ENCODE measurements at places on chromosomes 11 and 22.

DNA sequence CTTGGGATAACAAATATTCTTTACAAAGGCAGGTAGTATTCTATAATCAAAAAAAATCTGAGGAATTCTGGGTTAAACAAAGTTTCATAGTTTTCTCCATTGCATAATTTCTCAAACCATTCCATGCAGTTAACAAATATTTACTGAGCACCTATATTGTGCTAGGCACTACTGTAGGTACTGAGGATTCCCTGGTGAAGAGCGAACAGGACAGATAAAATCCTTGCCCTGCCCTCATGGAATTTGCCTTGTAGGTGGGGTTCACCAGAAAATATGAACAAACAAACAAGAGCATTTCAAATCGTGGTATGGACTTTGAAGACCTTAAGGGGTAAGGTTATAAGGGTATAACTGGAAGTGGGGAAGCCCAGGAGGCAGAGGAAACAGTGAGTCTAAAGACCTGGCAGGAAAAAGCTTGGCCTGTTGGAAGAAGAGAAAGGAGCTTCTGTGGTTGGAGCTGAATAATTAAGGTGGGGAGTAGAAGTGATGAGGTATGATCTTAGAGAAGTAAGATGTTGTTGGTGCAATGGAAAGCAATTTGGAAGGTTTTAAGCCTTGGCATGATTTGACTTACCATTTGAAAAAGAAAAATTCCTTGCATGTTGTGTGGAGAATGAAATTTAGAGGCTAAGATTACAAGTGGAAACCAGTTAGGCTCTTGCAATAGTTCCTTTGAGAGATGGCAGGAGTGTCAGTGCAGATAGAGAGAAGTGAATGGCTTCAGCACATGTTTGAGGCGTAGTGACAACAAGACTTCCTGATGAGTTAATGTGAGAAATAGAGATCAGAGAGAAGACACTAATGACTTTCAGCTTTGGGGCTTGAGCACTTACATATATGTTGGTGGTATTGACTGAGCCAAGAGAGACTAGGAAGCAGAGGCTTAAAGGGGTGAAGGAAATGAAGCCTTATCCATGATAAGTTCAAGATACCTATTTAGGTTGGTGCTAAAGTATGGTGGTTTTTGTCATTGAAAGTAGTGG lies 55.7 kb upstream of the PICALM start:
- no peak for DNase-seq

- DNase-seq, result no peak
Observed at GRCh38 chr11:61601512-61601911, 20.6 kb upstream of the SYT7 start.

DNA sequence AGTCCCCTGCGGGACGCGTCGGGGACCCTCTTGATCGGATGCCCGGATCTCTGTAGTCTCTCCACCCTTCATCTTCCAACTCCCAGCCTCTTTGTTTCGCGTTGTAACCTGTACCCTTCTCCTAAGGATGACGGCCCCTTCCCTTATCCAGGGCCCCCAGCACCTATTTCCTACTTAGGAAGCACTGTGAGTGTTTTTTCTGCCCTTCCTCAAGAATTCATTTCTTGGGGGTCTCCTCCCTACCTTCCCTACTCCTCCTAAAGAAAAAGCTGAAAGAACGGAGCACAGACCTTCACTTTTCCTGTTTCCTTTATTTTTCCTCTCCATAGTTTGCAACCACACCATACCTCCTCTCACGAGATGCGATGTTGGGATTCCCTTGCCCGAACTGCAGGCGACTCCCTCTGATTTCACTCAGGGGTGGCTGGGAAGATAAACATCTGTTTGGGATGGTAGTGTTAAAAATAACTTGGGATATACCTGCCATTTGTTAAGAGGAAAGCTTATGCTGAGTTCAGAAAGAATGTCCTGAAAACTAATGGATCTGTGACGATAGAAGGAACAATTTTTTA lies 593 bp downstream of the FAM118B start:
- DNase-seq, result no peak

DNA sequence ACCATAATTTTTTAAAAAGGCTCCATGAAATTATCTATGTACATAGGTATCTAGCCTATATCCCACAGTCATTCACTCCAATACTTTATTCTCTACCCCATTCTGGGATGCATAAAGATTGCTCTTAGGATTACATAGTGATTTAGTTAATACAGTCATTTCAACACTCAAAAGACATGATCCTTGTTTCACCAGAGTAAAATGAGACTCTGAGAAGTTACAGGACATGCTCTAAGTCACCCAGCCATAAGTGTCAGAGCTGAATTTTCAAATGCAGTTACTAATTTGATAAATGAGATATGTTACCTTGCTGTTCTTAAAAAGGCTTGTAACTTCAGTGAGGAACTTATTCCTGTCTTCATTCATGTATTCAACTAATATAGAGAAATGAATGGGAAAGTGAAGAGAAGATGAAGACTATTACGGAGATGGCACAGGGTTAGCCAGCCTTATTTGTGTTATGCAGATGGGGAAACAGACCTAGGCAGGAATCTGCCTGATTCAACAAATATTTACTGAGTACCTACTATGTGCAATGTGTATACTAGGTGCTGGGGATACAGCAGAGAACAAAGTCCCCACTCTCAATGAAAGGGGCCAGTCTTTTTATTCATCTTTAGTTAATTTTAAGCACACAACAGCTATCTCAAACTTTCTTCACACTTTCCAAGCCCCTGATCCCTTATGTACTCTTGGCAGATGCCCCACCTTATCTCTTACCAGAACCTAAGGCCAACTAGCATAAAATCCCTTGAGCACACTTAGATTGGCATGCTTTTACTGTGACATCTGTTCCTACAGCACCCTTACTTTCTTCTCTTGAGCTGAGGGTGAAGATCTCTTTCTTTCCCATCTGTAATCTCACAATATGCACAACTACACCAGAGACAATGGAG lies 21.6 kb downstream of the MAPK1 start:
- no peak for DNase-seq

GRCh38 chr11:103699216-103699615 lies 337.2 kb upstream of the DDI1 start:
- DNase-seq, result no peak

DNA sequence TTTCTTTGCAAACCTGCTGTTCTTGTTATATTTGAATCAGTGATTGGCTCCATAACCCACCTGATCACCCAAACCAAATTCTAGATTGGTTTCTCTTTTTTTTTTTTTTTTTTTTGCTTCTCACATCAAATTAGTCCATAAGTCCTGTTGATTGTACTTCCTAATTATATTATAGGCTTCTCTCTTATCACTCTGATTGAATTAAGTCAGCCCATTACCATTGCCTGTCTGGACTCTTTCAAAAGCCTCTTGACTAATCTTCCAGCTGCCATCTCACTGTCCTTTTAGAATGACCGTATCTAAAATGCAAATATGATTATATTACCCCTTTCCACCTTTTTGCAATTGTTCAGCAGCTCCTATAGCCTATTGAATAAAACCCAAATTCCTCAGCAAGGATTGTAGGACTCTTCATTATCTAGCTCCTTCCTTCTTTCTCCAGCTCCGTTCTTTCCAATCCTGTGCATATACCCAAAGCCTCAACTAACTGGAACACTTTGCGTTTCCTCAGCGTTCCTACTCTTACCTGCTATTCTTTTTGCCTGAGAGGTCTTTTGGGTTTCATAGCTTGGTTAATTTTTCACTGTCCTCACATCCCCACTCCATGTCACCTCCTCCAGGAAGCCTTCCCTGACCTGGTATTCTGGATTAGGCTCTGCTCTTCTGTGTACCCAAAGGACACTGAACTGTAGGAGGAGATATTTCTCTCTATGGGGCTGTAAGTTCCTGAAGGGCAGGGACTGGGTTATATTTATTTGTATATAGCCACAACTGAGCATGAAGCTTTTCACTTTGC lies 423.3 kb downstream of the TMEM135 start:
- DNase-seq, result no peak

DNA sequence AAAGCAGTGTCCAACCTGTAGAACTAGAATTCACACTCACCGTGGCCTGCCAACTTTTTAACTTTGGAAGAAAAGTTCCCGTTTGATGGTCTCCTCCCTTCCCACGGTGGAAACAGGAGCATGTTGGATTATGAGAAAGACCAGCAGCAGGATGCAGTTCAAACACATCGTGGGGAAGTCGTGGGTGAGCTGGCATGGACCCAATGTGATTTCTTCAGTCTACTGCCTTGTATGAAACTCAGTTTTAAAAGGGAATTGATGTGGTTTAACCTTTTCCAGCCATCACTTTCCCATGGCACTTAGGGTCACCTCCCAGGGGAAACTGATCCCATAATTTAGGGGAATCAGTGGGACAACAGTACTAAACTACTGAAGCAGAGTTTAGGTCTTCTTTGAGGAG lies 318.3 kb downstream of the CADM1 start:
- DNase-seq, result no peak

- no peak for DNase-seq
Observed at GRCh38 chr11:78291503-78292108, 102.9 kb downstream of the USP35 start.

- DNase-seq, result no peak
Observed at GRCh38 chr22:37818409-37819104, 4.6 kb upstream of the GALR3 start.

- no peak for DNase-seq
Observed at GRCh38 chr11:134625151-134625550, 213.1 kb upstream of the B3GAT1 start.
